ENCODE measurements at places on chromosomes 1 and 21. TPM values are rescaled to one million over a fixed set of nuclear protein-coding genes. Genes with fewer than 3 reads are reported as not detected.

RAP1GAP gene
- 26.4 TPM for total RNA-seq

MX2 gene
- 0.62 TPM for total RNA-seq

CYB5RL gene
- 4.4 TPM for total RNA-seq

NASP gene
- 87.5 TPM for total RNA-seq

GRCh38 chr1:147124266-147124665 is 48.0 kb downstream of the PRKAB2 start:
- DNase-seq = no peak

GRCh38 chr1:57041901-57042300 is 76.1 kb upstream of the C8B start:
- no peak for DNase-seq

GRCh38 chr1:71706029-71706671 is 576.2 kb downstream of the NEGR1 start:
- no peak for DNase-seq

DNA sequence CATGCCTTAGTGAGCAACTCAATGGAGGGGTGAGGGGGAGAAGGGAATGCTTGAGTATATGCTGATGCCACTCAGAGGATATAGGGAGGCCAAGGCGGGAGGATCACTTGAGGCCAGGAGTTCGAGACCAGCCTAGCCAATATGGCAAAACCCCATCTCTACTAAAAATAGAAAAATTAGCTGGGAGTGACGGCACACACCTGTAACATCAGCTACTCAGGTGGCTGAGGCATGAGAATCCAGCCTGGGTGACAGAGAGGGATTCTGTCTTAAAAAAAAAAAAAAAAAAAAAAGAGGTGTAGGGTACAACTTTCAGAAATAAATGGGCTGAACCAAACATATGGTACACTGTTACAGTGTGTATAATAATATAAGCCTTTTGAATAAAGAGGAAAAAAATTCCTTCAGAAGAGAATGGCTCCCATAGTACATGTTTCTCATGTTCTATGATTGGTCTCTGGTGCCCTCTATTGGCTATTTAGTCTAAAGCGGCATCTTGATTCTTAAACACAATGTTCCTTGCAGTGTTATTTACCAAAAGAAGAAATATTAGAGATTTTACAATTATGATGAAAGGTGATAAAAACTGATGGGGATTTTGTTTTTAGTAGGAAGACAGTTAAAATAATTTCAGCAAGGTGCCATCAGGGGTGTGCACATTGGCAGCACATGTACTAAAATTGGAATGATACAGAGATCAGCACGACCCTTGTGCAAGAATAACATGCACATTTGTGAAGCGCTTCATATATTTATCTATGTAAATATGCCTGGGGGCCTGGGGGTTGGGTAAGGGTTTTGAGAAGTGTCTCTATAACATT is 109.8 kb downstream of the PATJ start:
- DNase-seq = no peak

GRCh38 chr1:161502641-161503393 is 2.4 kb upstream of the FCGR2A start:
- DNase-seq = no peak

GRCh38 chr1:14190508-14190907 is 408.0 kb upstream of the KAZN start:
- DNase-seq = no peak
